Stimulated activated CD8-positive, alpha-beta memory T cell treated with anti-CD3 and anti-CD28 coated beads, Interleukin-4, amount 100 ng/mL, for 24 hours (primary cell): ENCODE measurements at places on chromosomes 11 and 22.

DNA sequence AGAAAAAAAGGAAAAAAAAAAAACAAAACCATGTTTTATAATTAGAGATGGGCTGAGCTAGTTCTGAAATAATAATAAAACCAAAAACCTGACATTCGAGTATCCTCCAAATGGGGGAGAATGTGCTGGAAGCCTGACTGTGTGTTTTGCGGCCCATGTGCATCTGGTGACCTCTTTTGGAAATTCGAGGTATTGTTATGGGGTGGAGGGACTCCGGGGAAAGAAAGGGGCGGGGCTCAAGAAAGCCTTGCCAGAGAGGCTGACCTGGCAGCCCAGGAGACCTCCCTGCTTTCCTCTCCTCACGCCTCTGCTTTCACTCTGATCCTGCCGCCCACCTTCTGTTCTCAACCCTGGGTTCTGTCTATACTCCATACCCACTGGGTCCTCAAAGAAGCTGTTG is 72.9 kb downstream of the CTTN start:
- no peak for DNase-seq

GRCh38 chr22:42901790-42902508 is 44.9 kb upstream of the ARFGAP3 start:
- no peak for DNase-seq

DNA sequence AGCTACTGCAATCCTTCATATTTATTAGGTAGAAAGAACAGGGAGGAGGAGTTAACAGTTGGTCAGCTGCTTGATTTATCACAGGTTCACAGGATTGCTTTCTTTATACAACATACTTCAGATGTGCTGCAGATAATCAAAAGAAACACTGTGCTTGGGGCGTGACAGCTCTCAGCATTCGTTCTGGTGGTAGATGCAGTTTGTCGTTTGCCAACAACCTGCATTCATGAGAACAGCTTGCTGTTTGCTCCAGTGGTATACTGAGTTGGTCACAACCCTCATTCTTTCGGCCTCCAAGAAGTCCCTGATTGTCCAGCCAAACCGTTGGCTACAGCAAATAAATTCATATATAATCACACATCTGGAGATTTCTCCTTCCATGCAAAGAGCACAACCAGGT is 120.5 kb downstream of the ZNF280B start:
- no peak for DNase-seq

- DNase-seq: no peak
Measured at GRCh38 chr11:19288256-19288655, 47.5 kb upstream of the E2F8 start.

GRCh38 chr11:115710426-115710825 is 206.2 kb upstream of the CADM1 start:
- no peak for DNase-seq

DNA sequence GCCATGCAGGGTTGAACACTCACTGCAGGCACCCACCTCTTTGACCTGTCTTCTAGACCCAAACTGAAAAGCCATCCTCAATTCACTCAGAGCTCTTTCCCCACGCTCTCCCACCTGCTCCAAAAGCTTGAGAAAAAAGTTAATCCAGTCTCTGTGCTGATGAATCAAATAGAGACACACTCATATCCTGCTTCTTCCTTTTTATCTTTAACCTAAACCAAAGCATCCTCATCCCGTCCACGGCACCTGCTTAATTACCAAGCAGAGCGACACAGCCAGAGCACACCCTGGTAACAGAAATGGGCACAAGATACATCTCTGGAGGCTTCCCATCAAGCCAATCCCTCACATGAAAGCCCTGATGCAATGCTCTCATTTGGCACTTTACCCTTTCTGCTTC is 102.6 kb downstream of the PLEKHA7 start:
- no peak for DNase-seq

- no peak for DNase-seq
Measured at GRCh38 chr11:64268025-64268892, 16.2 kb downstream of the BAD start.
